Sciatic nerve (tissue), 2 donors: ENCODE measurements at places on chromosomes 2 and 18.

- DNase-seq: no peak
Measured at GRCh38 chr2:217398860-217399259, 539.0 kb upstream of the TNP1 start.

DNA sequence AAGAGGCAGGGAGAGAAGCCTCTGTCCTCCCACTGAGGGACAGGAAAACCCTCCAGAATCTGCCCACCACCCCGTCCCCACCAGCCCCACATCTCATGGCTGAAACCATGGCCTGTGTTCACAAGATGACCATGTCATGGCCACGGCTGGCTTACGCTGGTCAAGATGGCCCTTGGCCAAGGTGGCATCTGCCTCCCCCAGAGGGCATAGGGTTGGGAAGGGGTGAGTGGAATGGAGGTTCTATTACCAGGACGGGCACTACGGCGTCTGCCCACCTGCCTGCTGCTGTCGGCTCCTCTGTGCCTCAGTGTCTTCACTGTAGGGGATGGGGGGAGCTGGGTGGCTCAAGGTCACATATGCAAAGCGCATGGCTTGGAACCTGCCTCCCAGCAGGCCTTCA is 19.8 kb downstream of the ODC1 start:
- DNase-seq: no peak

DNA sequence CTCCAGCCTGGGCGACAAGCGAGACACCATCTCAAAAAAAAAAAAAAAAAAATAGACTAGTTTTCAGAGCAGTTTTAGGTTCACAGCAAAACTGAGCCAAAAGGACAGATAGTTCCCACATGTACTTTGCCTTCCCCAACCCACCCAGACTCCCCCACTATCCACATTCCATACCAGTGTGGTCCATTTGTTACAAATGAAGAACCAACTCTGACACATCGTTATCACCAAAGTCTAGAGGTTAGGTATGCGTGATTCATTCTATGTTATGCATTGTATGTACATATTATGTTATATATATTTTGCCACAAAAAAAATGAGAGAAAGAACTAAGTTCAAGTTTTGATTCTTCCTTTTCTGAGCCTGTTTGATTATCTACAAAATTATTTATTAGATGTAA is 3.5 kb downstream of the DUSP11 start:
- DNase-seq: no peak

- no peak for DNase-seq
Measured at GRCh38 chr18:48915626-48916425, 34.9 kb downstream of the SMAD7 start.
